Keratinocyte (primary cell): ENCODE measurements at places on chromosomes 3 and 15. TPM values are rescaled to one million over a fixed set of nuclear protein-coding genes. Genes with fewer than 3 reads are reported as not detected.
A peak's percentile ranks its signal among the peaks of the same experiment; 100 is the strongest.

- no peak for DNase-seq
These were observed 26.8 kb upstream of the GP9 start for GRCh38 chr3:129033633-129034321.

DNA sequence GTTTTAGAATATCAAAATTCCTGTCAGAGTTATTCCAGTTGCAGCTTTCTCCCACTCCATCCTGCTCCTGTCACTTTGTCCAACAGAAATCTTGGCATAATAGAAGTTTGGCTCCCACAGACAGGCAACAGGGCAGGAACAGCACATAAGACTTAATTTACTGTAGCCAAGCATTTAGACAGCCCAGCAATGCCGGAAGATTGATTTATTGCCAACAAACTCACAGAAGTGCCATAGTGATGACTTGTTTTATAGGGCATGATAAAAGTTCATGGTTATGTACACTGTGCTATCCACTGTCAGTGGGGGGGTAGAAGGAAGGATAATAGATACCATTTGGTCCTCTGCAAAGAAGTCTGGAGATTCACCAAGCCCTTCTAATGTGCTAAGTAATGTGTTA, 98.3 kb upstream of the CBLB start:
- DNase-seq, result no peak

Gene NECTIN3
- 1.8 to 2.1 TPM (median 1.9 TPM) in 3 replicates for polyA plus RNA-seq

GRCh38 chr3:10762116-10762515, 53.9 kb upstream of the SLC6A11 start:
- no peak for DNase-seq

Gene CORO2B
- 0.13 to 0.32 TPM (median 0.18 TPM) in 3 replicates for polyA plus RNA-seq

- no peak for DNase-seq
These were observed 485.5 kb upstream of the THBS1 start for GRCh38 chr15:39095218-39095879.

GRCh38 chr3:129315998-129316247, 37.3 kb downstream of the HMCES start:
- no peak for DNase-seq

- no peak for DNase-seq
These were observed 113.9 kb downstream of the OXNAD1 start for GRCh38 chr3:16378920-16379319.

Gene CPLX3
- polyA plus RNA-seq, result 0.03 TPM in 1 of 3 replicates, not detected in the others

Gene PIGX
- polyA plus RNA-seq, result 17.2 to 25.0 TPM (median 19.0 TPM) in 3 replicates

GRCh38 chr15:42921342-42921731, 759 bp upstream of the TTBK2 start:
- no peak for DNase-seq

Gene GLDN
- 0.09 TPM in 1 of 3 replicates, not detected in the others for polyA plus RNA-seq

GRCh38 chr3:132343018-132343612, 25.9 kb downstream of the ACP3 start:
- peak; percentile 17 for DNase-seq

Gene STX19
- 0.16 to 0.30 TPM (median 0.28 TPM) in 3 replicates for polyA plus RNA-seq

- DNase-seq, result no peak
These were observed at the start of gene CACNA1D for GRCh38 chr3:53493963-53494791. Gene CACNA1D, plus strand, starts transcription at chr3:53494611. Its CDS starts 556 bp downstream, at chr3:53495167.

Gene ITGA11
- not detected in 3 replicates for polyA plus RNA-seq

Gene ARHGAP11A
- 2.0 to 11.3 TPM (median 7.5 TPM) in 3 replicates for polyA plus RNA-seq

Gene TM6SF1
- 0.05 TPM in 1 of 3 replicates, not detected in the others for polyA plus RNA-seq

DNA sequence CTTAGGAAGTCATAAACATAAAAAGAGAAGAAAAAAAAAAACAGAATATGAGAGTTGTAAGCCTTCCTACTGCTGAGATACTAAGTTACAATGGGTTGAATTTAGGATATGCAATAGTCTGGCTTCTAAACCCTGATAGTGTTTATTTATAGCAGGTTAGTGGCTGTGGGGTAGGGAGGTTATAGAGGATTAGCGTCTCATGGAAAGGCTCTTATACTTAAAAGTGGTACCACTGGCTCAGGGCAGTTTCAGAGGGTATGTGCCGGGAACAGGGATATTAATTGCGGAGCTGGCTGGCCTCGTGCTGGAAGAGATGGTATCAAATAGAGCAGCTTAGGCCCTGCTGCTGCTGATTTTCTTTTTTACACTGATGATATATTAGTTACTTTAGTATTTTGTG, 60.8 kb downstream of the PFN2 start:
- DNase-seq, result no peak

GRCh38 chr15:90530250-90531051, 728 bp downstream of the CRTC3 start:
- no peak for DNase-seq
